Stromal cell of bone marrow (primary cell): ENCODE measurements at places on chromosomes 7 and 10.

DNA sequence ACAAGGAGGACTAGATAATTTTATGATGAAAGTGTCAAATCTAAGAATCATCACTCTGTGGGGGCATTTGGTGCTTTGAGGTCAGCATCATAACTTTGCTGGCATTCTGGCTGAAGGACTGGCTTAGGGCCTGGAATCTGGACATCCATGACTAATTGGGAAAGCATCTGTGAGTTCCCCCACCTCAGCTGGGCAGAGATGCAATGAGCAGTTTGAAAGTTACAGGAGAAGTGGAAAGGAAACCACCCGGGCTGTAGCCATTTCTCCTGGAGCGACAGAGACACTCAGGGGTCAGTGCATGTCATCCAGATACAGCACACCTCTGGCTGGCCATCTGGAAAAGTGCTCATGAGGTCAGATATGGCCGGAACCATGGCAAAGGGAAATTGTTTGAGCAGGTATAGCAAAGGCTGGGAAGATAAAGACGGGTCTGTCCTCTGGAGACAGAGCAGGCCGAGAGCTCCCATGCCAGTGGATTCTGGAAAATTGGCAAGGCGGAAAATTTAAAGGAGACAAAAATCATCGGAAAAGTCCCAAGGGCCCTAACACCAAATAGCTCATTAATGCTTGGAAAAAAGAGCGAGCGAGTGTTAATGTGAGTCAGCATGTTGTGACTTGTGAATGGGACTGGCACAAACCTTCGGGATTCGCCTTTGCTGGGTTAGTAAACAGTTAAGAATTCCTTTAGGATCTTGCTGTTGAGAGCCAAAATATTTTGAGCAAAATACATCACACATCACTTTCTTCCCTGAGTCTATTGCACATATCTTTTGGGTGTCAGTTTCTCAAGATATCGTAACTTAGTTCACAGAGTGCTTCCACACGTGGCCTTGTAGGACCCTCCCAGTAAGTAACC lies 188.4 kb upstream of the AGK start:
- peak; percentile 57 for DNase-seq

- DNase-seq = no peak
Observed at GRCh38 chr10:33506391-33506790, 171.9 kb upstream of the NRP1 start.

GRCh38 chr10:88372051-88372715 lies 210.9 kb downstream of the RNLS start:
- DNase-seq = no peak

DNA sequence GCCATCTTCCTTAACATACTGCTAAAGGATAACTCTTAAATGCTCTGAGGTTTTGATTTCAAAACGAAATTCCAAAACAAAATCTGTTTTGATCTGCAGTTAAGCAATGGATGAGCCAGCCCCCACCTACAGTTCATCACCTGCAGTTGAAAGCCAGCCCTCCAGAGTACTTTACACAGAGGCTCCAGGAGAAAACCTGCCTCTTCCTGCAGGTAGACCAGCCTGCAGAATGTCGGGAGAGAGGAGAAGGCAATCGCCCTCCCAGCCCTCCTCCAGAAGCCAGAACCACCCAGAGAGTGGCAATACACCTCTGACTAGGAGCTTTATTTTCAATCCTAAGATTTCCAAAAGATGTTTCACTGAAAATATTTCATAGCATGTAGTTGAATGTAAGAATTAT lies 798.1 kb downstream of the GATA3 start:
- DNase-seq = no peak

GRCh38 chr7:66083677-66084076 lies 8.1 kb downstream of the ASL start:
- no peak for DNase-seq

- no peak for DNase-seq
Observed at GRCh38 chr10:62934258-62934657, 118.1 kb upstream of the EGR2 start.

GRCh38 chr10:26881600-26882331 lies 21.0 kb upstream of the ABI1 start:
- peak; percentile 59 for DNase-seq

- no peak for DNase-seq
Observed at GRCh38 chr7:88183051-88183450, 36.8 kb downstream of the SRI start.

DNA sequence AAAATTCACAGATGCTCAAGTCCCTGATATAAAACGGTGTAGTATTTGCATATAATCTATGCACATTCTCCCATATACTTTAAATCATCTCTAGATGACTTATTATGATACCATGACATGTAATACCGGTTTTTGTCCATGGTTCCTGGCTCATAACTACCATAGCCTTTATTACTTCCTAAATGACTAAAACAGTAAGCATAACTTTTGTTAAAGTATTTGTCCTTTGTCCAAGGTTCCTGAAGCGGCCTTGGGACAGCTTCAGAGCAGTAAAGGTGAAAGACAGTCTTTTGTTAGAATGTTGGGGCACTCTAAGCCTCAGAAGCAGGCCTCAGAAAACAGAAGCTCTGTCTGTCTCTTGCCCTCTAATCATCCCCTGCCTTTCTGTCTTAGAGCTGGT lies 4.0 kb downstream of the CRCP start:
- DNase-seq = no peak

- DNase-seq = no peak
Observed at GRCh38 chr10:32057036-32057372, 779 bp upstream of the KIF5B start.

DNA sequence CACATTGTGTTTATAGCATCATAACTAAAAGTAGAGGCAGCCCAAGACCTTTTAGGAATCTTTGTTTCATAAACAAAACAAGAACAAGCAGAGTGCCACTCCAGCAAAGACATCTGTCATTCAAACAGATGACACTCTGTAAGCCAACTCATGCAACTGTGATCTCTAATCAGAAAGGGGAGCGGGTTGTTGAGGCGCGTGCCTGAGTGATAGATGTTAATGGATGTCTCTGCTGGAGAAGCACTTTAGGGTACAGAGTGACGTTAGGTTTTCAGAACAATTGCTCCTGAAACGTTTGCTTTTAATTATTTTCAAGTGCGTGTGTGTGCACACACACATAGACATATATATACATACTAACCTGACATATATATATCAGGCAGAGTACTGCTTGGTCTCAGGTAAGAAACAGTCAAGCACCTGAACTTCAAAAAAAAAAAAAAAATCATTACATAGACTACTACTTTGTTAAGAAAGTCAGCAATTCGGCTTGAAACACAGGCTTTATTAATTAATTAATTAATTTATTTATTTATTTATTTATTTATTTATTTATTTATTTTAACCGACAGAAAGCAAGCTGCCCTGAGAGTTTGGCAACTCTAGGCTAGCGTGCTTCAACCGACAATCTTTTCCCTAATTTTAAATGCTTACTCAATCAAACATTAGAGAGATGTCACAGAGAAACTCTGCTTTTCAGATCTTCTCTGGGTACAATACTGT lies 109.1 kb downstream of the POU6F2 start:
- no peak for DNase-seq

- no peak for DNase-seq
Observed at GRCh38 chr7:7449055-7449454, 86.6 kb downstream of the COL28A1 start.

GRCh38 chr7:45681596-45682357 lies 107.6 kb downstream of the ADCY1 start:
- DNase-seq = no peak

- no peak for DNase-seq
Observed at GRCh38 chr10:91123261-91123660, 97.2 kb upstream of the PCGF5 start.

DNA sequence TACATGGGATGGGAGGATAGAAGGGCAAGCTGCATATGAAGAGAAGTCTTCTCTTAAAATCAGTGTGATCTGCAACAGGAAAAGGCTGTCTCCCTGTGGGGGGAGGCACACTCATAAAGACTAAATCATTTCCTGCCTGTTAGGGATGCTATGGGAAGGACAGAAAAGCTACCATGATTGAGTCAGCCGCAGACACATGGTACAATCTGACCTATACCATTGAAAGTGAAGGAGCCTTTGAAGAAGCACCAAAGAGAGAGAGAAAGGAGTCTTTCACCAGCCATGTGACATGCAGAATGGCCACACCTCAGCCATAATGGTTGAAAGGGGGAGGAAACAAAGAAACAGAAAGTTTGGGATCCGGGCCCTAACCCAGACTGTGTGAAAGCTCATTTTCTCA lies 29.1 kb downstream of the NUDCD3 start:
- no peak for DNase-seq

GRCh38 chr7:158311791-158312190 lies 275.8 kb downstream of the PTPRN2 start:
- DNase-seq = no peak

- no peak for DNase-seq
Observed at GRCh38 chr10:125548356-125548755, 134.6 kb downstream of the TEX36 start.

DNA sequence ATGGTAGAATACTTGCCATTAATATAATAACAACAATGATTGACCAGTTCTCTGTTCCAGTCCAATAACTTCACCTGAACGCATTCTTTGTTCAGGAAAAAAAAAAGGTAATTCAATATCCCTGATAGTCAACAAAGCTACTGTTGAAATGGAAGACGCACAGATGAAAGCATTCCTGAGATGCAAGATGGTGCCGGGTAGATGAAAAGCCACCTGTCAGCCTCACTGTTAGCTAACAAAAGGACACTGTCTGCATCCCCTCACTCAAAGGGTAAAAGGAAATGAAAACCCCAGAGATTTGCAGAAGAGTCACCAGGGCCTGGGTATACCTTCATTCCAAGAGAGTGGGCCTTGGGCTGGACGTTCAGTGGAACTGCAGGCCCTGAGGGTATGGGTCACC lies 357.4 kb downstream of the PLXNA4 start:
- no peak for DNase-seq

DNA sequence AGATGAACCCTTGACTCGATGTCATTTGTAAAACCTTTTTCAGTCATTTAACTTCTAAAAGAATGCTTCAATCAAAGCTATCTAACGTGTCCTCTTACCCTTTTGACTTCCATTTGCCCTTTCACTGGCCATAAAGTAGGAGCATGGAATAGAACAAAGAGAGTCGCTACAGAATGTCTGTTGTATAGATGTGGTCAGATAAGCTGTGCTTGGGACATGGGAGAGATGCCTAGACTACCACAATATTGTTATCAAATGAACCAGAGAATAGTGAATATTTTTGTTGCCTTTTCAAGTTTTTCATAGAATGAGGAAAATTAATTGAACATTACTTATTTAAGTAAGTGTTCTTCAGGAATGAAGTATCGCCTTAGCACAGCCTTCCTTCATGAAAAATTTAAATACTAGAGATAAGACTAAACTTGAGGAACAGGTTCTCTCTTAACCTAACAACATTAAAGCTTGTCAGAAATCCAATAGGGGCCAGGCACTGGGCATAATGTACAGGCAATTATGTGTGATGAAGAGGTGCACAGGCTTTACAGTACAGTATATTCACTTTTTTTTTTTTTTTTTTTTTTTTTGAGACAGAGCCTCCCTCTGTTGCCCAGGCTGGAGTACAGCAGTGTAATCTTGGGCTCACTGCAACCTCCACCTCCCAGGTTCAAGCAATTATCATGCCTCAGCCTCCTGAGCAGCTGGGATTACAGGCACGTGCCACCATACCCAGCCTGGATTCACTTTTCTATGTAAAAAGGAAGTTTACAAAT lies 7.5 kb upstream of the KMT2E start:
- no peak for DNase-seq

DNA sequence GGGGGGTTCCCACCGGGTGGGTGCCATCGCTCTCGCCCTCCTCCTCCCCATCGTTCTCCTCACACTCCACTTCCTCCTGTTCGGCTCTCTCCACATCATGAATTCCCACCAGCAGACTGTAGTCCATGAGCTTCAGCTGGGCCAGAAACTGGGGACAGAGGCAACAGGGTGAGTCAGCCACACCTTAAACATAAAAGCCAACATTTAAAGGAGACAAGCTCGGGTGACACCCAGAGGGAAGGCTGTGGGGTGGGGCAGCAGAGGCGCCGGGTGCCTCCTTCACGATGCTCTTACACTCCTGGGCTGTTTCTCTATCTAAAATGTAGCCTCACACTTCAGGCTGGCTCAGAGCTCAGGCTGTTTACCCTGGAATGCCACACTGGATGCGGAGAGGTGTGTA lies 172.5 kb downstream of the PIP4K2A start:
- no peak for DNase-seq

GRCh38 chr7:87600130-87601124 lies at the start of gene ABCB1:
Gene ABCB1, minus strand, starts transcription at chr7:87600884. Its CDS starts 700 bp downstream, at chr7:87600184.
- DNase-seq = peak; percentile 6

DNA sequence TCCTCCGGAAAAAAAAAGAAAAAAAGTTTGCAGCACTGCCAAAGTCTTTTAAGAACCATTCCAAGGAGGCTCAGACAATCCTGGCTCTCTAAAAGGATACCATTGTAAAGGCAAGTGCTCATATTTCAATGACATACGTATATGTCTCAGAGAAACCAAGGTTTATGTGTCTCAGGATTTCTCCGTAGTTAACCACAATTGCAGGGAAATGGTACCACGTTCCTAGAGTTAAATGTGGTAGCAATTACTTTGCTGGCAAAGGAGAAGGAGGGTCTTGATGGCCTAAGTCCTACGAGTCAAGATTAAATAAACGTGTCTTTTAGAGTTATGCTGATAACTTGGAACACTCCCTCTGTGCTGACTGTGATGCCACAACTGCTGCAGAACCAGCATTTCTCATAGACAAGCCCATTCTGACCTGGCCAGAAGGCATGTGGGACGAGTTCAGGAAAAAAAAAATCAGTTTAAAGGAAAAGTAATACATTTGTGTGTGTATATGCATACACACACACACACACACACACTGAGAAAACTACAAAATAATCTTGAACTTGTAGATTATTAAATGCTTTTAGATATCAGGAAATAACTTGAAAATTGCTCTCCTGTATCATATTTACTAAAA lies 245.9 kb downstream of the FGFR2 start:
- no peak for DNase-seq

- DNase-seq = no peak
Observed at GRCh38 chr10:70270952-70271351, 12.9 kb downstream of the NPFFR1 start.

DNA sequence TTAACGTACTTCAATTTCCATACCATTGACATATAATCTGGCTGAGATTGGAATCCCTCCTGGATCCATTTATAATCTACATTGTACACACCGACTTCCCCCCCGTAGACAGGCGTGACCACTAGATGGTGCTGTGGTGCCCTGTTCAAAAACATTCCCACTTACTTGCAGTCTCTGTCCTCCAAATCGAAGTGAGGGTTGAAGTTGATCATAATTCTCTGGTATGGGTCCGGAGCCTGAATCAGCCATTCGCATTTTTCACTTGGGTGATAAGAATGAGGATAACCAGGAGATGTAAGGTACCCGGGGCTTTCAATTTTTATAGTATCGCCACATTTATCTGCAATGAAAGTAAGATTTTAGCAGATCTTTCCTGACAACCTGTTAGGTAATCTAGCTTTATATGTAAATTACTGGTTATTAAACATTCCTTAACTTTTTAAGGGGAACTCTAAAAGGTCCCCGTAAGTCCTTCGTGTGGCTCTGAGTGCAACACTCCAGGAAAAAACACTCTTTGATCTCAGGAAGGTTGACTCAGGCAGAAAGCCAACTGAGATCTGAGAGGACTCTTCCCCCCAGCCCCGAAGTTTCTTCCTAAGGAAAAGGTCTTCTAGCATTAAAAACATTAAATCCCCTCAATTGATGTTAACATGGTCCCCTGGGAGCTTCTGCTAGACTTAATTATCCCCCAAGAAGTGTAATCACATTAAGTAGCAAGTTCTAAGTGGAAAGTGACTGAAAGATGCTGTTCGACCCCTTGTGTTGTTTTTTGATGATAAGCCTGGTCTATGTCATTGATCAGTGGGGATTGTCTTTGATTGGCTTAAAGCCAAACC lies 3.7 kb downstream of the NRP1 start:
- DNase-seq = peak; percentile 75

- DNase-seq = no peak
Observed at GRCh38 chr7:3089493-3089892, 45.8 kb upstream of the CARD11 start.
